ENCODE measurements at places on chromosomes 3 and 15. TPM values are rescaled to one million over a fixed set of nuclear protein-coding genes. Genes with fewer than 3 reads are reported as not detected.

The ZNF80 gene
- not detected for total RNA-seq

The ZKSCAN7 gene
- total RNA-seq: 5.8 TPM

The OR5K2 gene
- not detected for total RNA-seq

The CATSPER2 gene
- total RNA-seq: 0.86 TPM

The ABI3BP gene
- 4.2 TPM for total RNA-seq

The TEX55 gene
- not detected for total RNA-seq

The CPEB1 gene
- total RNA-seq: 7.1 TPM

The ACP3 gene
- 2.3 TPM for total RNA-seq

The SLC15A2 gene
- total RNA-seq: under 0.01 TPM

The NDN gene
- total RNA-seq: 35.1 TPM

The SNTN gene
- not detected for total RNA-seq

The BCL6 gene
- 26.8 TPM for total RNA-seq

All from fibroblast of villous mesenchyme (primary cell).